Pulmonary artery endothelial cell (primary cell): ENCODE measurements at places on chromosomes 6 and 20.

GRCh38 chr6:30216096-30216495, 2.9 kb upstream of the TRIM26 start:
- DNase-seq: no peak

DNA sequence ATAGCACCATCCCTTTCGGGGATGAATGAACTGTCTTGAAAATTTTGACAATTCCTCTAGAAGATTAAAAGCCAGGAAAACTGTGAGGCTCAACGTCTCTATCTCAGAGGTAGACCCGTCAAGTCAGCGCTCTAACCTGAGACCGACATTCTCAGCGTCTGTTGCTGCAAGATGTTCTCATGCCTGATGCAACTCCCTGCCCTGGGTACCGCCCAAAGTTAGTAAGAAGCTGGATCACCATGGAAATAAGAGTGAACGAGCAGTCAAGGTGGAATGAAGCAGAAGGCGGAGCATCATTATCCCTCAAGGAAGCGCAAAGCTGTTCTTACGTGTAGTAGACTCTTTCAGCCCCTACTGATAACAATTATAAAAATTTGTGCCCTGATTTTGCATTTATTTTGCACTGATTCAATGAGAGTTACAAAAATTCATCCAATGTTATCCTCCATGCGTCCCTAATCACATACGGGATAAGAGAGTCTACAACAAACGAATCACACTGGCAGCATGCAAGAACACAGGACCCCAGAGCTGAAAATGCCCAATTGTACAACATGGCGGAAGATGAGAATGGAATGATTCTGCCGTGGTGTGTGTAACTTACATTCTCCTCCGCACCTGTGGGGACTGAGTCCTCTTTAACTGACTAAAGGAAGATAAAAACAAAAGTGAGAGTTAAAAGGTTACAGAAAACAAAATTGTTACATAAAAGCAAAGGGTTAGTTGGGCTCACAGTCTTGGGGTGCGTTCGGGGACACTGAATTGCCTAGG, 95.4 kb downstream of the BCAS1 start:
- no peak for DNase-seq

- no peak for DNase-seq
Observed at GRCh38 chr20:15564981-15565380, 1008.3 kb downstream of the KIF16B start.

DNA sequence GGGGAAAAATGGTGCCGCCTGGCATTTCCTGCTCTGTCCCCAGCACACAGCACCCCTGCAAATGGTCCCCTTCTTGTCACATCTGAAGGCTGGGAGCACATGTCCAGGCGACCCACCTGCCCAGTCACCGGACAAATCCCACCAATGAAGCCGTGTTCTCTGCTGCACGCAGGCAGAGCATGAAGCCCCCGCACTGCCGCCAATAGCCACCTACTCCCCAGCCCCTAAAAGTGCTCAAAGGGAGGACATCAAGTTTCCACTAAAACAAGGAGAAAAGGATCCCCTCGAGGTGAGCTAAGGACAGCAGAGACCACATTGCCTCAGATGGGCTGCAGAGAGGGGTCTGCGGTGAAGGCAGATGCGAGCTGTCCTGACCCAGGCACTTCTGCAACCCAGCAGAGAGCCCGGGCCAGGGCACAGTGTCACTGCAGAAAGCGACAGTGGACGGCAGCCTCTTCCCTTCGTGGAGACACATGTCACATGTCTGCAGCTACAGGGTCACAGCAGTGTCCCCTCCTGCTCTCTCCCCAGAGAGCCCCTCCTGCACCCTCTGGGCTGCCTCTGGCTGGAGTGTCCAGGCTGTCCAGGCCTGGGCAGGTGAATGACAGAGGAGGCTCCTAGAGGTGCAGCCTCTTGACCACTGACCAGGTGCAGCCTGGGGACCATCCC, 221.5 kb downstream of the PREX1 start:
- DNase-seq: no peak

- DNase-seq: no peak
Observed at GRCh38 chr6:84975316-84975715, 210.9 kb upstream of the TBX18 start.
